ENCODE measurements at places on chromosomes 6 and 20. TPM values are rescaled to one million over a fixed set of nuclear protein-coding genes. Genes with fewer than 3 reads are reported as not detected.

Gene ZNF165
- total RNA-seq = 2.2 TPM

DNA sequence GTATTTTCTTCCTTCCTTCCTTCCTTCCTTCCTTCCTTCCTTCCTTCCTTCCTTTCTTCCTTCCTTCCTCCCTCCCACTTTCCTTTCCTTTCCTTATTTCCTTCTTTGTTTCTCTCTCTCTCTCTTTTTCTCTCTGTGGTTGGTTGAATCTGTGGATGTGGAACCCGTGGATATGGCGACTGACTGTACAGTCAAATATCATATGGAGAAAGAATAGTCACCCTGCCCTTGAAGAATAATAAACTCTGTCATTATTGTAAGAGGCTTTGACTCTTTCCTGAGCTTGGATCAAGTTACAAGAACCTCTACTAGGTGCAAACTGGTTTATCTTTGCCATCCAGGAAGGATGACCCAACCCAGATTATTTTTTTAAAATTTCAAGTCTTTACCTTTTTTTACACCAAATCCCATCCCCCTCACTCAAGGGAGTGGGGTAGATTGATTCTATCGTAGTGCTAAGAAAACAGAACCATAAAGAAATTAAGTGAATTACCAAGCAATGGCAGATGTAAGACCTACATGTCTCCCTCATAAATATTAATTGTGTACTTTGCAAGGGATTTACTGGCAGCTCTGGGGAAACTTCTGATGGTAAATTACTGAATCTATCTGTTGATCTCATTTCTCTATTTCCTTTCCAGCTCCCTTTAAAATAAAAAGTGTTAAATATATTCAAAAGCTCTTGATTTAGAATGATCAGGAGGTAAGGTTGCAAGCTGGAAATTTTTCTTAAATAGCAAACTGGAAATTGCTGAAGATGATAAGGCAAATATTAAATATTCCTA is 667.5 kb downstream of the UTRN start:
- DNase-seq = no peak

Gene TAAR8
- not detected for total RNA-seq

DNA sequence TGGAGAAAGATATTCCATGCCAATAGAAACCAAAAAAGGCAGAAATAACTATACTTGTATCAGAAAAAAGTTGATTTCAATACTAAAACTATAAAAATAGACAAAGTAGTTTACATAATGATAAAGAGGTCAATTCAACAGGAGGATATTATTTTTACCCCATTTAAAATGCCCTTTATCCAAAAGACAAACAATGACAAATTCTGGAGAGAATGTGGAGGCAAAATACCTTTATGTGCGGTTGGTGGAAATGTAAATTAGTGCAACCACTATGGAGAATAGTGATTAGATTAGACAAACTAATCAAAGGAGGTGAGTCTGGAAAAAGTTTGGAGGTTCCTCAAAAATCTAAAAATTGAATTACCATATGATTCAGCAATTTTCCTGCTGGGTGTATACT is 1262.3 kb downstream of the GRIK2 start:
- no peak for DNase-seq

Gene MYLIP
- total RNA-seq = 48.8 TPM

DNA sequence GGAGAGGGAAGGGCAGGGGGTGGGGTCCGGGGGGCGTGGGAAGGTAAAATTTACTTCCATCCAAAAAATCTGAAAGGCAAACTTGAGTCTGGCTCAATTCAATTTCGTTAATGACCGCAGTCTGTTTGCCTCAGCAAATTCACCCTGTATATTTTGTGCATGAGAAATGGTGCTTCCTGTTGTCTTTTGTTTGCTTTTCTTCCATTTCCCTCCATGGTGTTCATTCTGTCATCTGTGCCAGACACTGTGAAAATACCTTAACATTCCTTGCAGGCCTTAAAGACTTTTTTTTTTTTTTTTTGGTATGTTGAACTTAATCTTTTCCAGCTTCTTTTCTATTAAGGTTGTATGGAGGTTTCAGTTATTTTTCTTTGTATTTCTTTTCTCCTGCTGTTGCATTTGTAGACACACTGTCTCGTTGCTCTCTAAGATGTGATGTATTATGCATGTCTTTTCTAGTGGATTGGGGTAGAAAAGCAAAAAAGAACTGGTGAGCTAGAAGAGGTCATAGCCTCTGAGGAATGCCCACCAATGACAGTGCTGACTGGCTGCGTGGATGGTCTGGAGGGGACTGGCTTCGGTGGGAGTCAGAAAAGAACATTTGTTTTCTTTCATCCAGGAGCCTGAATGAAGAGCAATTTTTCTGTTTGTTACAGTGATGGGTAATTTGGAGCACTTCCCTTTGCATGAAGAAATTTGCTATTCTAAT is 585.0 kb upstream of the MAP3K7 start:
- DNase-seq = no peak

Gene TMEM244
- not detected for total RNA-seq

- peak; percentile 76 for DNase-seq
These were observed 719 bp downstream of the SMPD2 start for GRCh38 chr6:109441069-109441816.

Gene GMPR
- 22.5 TPM for total RNA-seq

GRCh38 chr6:6875818-6876470 is 231.8 kb upstream of the RREB1 start:
- no peak for DNase-seq

- DNase-seq = no peak
These were observed 14.1 kb downstream of the SLCO4A1 start for GRCh38 chr20:62656197-62656918.

Gene CPXM1
- total RNA-seq = 10.2 TPM

DNA sequence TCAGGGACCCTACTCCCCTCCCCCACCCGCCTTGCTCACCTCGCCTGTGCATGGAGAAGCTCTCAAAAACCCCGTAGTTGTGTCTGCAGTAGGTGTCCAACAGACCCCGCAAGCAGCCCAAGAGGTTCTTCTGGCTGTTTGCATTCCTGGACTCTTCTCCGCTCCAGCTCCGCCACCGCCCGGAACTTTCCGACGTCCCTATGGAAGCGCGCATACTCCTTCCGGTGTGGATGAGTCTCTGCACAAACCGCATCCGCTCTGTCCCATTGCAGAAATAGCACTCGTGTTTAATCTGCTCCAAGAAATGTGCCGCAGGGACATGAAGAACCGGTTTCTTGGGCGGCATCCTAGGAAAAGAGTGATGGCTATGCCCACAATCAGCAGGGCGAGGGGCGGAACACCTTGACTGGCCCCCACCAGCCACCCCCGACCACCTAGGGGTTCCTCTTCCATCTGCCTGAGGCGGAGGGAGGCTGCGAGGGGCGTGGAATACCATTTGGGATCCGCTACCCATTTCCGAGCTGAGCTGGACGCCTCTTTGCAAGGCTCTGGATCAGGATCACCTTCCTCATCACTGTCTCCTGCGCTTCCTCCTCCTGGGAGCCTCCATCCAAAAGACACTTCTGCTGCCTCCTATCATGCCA is 20.2 kb downstream of the HLA-DRA start:
- peak; percentile 47 for DNase-seq

GRCh38 chr6:50720623-50721022 is 7.3 kb downstream of the TFAP2D start:
- DNase-seq = no peak
